A549 (cell line): ENCODE measurements at places on chromosomes 13 and 19. TPM values are rescaled to one million over a fixed set of nuclear protein-coding genes. Genes with fewer than 3 reads are reported as not detected.

OR10H1 gene
- not detected in 3 replicates for polyA plus RNA-seq

CXCL17 gene
- polyA plus RNA-seq: not detected in 3 replicates

TMIGD2 gene
- polyA plus RNA-seq: not detected in 3 replicates

GRCh38 chr19:35166100-35167063 is 11.8 kb downstream of the FXYD5 start:
- DNase-seq: no peak

- DNase-seq: no peak
Measured at GRCh38 chr19:15194938-15195337, 5.9 kb downstream of the NOTCH3 start.

DNA sequence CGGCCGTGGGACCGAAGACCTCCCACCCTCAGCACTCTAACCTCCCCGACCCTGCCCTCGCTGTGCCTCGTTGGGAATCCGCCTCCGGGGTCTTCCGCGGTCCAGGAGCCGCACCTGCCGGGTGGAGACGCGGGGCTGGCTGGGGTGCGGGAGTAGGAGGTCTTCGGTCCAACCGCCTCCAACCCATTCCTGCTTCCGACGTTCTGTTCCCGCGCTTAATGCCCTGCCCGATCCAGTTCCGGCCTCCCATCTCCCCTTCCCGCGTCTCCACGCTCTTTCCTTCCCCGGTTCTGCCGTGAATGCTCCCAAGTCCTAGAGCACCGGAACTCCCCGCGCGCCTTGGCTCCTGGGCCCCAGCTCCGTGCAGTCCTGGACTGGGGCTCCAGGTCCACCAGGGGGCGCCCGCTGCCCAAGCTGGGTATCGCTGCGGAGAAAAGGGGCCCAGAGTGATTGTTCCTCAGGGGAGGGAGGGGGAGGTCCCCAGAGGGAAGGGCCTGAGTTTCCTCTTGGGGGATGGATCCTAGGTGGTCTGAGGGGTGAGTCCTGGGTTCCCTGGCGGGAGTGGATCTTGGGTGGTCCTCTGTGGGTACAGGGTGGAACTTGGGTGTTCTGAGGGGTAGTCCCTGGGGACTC is 14.1 kb upstream of the TNFSF9 start:
- DNase-seq: peak; percentile 83

DNA sequence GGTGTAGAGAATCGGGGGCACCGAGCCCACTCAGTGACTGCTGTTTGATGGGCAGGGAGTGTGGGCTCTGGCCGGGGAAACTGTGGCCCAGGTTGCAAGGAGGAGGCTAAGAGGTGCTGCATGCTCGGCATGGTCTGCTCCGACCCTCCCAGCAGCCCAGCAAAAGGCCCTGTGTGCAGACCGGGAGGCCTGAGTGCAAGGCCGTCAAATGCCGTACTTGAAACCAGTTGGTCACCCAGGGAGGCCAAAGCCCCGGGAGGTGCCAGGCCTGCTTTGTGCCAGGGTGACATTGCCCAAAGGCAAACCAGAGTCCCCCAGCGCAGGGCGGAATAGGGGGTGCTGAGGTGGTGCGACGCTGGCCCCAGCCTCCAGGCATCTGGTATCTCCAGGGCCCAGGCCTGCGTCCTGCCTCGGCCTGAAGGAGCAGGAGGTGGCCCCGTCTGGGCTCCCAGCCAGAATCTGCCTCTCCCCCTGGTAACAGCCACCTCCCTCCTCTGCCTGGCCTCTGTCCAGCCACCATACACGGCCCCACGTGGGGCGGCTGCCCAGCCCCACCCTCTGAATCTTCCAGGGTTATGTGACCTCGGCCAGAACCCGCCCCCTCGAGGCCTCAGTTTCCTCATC is 4.0 kb downstream of the PIK3R2 start:
- peak; percentile 62 for DNase-seq

GRCh38 chr13:72168126-72168855 is 301.3 kb upstream of the DACH1 start:
- DNase-seq: no peak

- no peak for DNase-seq
Measured at GRCh38 chr13:28719227-28720055, 671 bp upstream of the SLC46A3 start.

DNA sequence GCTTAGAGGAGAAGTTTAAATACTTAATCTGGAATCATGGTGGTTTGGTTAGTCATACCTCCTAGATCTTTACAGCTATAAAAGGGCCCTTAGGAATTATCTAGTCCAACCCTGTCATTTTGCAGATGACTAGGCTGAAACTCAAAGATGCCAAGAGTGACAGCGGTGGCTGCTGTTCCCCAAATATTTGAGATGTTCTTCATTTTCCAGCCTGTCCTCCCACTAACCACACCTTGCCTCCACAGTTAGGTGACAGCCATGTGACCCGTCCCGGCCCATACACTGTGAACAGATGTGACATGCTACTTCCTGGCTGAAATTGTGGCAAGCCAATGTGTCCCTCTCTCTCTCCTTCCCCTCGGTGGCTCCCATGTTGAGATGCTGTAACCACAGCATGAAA is 225.5 kb upstream of the IPO5 start:
- no peak for DNase-seq

GRCh38 chr13:85509512-85509911 is 289.7 kb downstream of the SLITRK6 start:
- DNase-seq: peak; percentile 73
